ENCODE measurements at places on chromosomes 12 and 14.

DNA sequence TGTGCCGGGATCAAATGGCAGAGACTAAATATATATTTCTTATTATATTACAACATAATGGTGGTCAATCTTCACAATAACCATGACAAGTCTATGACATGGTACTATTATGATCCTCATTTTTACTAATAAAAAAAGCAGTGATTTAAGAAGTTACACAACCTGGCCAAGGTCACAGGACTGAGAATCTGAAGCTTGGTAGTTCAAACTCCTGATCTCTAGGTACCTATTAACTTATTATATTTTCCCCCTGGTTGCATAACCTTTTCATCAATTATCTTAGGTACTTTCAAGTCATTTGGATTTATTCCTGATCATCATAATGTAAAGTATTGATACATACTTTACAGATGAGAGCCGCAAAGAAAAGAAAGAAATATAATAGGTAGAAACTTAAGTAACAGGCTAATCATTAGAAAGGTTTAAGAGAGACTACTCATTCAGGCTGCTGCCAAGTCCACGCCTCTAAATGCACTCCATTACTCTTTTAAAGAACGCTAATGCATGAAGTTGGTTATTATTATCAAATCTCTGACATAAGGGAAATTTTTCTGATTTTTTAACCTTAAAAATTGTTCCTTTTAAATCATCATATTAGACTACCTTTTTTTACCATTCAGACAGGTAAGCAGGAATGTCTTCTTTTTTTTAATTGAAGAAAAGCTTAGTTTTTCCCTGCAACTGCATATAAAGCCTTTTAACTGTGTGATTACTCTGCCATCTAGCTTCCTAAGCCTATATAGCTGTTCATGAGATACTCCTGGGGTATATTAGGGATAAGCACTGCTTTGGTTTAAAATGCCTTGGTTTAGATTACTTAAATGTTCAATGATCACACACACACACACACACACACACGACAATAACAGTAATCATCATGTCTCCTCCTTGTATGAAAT, 35.6 kb downstream of the RPS29 start:
- DNase-seq = no peak

DNA sequence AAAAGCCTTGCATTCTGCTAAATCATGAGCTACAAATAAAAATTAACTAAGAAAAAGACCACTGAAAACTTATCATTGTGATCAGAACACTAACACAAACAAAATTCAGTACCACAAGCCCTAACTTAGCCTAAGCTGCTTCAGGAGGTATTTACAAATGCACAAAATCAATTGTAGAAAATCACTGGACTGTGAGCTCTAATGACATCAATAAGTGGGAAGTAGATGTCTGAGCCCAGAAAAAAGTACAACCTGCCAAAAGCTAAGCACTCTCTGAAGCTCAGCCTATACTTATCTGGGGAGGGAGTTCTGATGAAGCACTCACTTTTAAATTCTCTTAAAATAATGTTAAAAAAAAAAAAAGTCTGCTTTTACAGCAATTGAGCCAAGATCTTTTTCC, 92.9 kb downstream of the SLCO1B1 start:
- DNase-seq = no peak

DNA sequence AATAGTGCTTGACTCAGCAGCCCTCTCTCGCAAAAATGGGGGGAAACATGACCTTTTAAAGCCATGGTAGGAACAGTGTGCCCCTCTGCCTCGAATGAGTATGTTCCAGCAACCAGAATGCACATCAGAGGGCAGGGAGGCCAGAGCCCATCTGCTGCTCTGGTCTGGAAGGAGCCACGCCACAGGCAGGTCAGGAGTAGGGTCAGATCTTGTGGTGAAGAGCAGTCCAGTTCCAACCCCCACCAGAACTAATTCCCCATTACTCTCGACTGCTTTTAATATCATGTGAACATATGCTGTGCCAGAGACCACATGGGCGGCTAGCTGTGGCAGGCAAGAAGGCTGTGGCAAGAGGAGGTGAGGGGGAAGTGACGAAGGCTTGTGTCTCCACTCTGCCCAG, 34.6 kb upstream of the TMX1 start:
- DNase-seq = no peak

DNA sequence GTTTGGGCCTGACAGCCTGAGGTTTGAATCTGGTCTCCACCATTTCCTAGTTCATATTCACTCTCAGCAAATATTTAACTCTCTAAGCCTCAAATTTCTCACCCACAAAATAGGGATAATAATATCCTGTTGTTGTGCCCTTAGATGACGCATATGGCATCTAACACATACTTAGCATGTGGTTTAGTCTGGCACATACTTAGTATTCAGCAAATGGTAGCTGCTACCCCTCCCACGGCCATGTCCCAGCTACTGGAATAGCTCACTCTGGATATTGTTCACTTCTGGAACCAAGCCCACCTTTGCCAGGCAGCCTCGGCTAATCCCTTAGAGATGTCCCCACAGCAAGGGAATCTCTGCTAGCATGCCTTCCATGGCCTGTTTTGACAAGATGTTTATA, 53.3 kb downstream of the BICD1 start:
- no peak for DNase-seq

GRCh38 chr12:130603396-130603965, 112.6 kb downstream of the RIMBP2 start:
- no peak for DNase-seq

DNA sequence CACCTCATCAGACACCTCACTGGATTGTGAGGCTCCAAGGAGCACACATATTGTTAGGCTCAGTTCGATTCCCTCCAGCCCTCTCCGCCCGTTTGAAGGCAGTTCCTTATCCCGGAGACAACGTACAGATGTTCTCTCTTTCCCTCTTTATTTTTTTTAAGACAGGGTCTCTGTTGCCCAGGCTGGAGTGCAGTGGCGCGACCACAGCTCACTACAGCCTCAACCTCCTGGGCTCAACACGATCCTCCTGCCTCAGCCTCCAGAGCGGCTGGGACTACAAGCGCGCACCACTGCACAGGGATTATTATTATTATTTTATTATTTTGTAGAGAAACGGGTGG, 718 bp upstream of the TROAP start:
- DNase-seq = no peak

DNA sequence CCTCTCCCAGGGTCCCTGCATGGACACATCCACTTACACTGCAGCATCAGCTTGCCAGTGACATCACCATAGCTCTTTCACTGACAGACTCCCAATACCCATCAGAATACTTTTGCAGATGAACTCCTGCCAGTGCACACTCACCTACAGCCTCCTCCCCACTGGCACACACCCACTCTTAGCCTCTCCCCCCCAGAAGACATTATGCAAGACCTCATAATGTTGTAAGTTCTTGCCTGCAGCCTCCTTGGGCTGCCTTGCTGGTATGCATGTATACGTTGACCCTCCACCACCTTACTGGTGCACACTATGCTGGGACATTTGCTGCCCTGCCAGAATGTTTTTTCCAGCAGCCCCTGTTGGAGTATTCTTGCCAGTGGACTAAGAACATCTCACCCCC, 324.2 kb downstream of the AEBP2 start:
- DNase-seq = no peak

DNA sequence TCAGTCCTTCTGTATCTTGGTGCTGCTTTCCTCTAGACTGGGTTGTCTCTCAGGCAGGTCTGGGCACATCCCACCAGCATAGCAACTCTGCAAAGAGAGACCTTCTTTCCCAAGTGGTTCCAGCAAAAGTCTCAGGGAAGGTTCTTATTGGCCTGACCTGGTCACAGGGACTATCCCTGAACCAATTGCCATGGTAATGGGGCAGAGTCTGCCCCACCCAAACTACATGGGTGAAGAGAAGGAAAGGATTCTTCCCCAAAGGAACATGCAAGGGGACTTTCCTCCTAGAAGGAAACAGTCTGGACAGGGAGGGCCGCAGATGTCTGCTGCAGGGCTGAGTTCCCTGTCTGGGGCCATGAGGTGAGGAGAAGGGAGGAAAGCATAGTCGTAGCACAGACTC, 122.2 kb upstream of the NCOR2 start:
- no peak for DNase-seq

- DNase-seq = no peak
Observed at GRCh38 chr12:69687390-69687789, 11.7 kb downstream of the BEST3 start.

DNA sequence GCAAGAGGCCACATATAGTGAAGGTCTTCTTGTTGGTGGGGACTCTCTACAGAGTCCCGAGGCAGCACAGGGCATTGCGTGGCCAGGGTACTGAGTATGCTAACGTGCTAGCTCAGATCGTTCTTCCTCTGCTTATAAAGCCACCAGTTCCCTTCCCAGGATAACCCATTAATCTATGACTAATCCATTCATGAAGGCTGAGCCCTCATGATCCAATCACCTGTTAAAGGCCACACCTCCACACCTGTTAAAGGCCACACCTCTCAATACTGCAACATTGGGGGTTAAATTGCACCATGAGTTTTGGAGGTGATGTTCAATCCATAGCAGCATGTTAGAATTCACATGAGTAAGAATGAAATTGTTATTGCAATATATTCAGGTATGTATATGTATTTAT, 12.8 kb upstream of the YARS2 start:
- DNase-seq = no peak

DNA sequence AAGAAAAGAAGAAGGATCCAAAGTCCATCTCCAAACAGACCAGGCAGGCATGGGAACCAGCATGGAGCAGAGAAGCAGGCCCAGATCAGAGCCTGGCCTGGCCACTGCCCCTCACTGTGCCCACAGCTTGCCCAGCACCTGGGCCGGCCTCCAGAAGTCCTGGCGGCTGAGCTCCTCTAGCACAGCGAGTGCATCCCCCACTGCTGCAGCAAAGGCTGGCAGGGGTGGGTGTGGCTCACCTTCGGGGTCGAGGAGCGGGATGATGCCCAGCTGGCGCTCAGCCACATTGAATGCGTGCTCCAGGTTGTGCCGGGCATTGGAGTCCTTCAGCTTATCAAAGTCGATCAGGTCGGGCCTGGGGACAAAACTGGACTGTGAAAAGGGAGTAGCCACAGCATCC, 78.7 kb downstream of the SPTB start:
- no peak for DNase-seq

DNA sequence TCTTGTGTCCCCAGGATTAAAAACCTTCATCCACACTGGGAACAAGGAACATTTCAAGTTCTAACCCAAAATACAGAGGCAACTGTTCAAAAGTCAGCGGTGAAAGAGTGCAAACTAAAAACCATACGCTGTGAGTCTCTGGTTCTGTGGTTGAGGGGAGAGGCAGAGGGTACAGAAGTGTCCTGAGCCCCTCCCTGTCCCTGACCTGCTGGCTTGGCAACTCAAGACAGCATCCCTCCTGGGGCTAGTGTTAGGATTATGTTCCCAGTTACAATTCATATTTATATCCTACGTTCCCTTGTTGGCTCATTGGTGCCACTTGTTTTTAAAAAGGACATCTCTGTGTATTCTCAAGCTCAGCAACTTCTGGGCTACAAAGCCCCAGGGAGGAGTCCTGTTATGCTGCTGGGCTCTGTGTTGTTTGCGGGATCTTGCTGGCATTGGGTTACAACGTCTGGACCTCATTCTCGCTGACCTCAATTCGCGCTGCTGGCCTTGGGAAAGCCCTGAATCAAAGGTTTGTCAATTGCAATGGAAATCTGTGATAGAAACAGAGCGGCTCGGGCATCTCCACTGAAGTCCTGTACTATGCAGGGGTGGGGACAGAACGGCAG, 420.8 kb downstream of the FUT8 start:
- no peak for DNase-seq

DNA sequence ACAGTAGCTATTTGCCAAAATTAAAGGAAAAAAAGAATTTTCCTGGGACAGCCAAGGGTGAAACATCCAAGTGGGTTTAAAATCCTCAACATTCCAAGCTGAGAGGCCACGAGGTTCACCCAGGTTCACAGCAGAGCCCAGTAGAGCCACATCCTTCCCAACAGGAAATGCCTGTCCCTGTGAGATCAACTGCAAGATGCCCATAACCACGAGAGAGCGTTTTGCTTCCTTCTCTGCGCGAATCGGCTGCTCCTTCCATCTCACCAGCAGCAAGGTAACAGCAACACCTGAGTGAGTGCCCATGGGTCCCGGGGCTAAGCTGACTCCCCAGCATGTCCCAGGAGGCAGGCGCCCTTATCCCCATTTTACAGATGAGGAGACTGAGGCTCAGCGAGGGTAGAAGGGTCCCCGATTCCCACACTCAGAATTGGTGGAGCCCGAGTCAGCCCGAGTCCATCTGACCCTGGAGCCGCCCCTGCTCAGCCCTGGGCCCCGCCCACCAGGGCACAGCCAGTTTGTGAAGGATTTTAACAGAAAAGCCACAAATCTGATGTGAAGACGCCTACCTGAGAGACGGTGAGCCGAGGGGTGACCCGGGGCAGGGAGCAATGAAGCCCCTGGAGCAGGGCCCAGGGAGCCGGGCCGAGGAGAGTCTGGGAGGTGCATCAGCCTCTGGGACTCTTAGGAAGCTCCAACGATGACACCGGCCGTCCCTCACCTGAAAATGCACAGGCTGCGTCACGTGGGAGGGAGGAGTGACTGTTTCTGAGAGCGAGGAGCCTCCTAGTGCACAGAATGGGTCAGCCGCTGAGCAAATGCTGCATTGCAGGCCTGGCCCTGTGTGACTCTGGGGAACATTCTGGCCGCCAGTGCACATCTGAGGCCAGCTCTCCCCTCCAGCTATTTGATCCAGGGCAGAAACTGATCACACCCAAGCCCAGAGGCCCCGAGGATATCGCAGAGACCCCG, 236.9 kb upstream of the SFSWAP start:
- no peak for DNase-seq

DNA sequence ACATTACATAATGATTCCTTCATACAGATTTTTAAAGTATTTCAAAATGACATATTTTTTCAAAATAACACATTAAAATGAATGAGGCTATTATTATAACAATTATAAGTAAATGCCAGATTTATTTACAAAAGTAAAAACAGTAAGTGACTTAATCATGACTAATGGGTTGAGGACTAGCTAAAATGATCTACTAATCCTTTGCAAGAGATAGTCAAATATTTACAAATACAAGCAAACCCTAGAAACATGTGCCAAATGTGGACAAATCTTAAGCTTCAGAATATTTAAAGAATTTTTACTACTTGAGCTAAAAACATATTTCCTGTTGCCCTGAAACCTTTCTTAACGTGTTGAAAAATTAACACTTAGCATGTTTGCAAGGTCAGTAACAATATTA, 74.8 kb downstream of the KIF21A start:
- no peak for DNase-seq

- no peak for DNase-seq
Observed at GRCh38 chr14:66045572-66046021, 440.6 kb upstream of the CCDC196 start.

GRCh38 chr12:132600048-132601032, 10.0 kb downstream of the LRCOL1 start:
- DNase-seq = no peak

- no peak for DNase-seq
Observed at GRCh38 chr14:104082807-104083206, 2.7 kb upstream of the ASPG start.

- no peak for DNase-seq
Observed at GRCh38 chr14:100144645-100144995, 14.8 kb downstream of the DEGS2 start.
